NCI-H524 (cell line): ENCODE measurements at places on chromosomes 2 and 18.

- DNase-seq, result no peak
Measured at GRCh38 chr18:54555286-54555685, 35.8 kb upstream of the DYNAP start.

GRCh38 chr2:5360081-5360480 is 332.1 kb upstream of the SOX11 start:
- peak; percentile 100 for DNase-seq

DNA sequence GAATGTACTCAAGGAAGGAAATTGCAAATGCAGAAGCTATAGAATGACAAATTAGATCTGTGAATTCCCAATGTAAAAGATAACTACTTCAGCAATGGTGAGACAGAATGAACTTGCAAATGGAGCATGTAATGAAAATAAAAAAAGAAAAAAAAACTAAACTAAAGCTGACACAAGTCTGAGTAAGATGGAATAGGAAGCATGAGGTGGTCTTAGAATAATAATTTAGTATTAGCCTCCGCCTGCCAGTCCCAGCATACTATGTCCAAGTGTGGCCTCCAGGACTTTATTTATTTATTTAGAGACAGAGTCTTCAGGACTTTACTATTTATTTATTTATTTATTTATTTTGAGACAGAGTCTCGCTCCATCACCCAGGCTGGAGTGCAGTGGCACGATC is 37.4 kb upstream of the SLC39A10 start:
- DNase-seq, result no peak

DNA sequence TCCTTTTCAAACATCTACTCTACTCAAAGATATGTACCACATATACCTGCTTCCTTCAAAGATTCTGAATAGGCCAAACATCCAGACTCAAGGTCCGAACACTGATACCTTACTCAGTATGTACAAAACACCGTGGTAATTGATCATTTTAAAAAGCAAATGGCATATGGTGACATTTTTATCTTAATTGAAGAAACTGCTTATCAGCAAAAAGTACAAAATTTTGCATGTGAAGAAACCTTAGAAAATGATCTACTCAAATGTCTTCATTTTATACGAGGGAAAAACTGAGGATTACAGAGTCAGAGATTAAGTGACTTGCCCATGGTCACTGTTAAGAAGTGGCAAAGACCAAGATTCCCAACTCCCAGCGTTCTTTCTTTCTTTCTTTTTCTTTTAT is 133.0 kb downstream of the CACNB4 start:
- no peak for DNase-seq

- no peak for DNase-seq
Measured at GRCh38 chr18:66103550-66103949, 352.7 kb downstream of the CDH7 start.

DNA sequence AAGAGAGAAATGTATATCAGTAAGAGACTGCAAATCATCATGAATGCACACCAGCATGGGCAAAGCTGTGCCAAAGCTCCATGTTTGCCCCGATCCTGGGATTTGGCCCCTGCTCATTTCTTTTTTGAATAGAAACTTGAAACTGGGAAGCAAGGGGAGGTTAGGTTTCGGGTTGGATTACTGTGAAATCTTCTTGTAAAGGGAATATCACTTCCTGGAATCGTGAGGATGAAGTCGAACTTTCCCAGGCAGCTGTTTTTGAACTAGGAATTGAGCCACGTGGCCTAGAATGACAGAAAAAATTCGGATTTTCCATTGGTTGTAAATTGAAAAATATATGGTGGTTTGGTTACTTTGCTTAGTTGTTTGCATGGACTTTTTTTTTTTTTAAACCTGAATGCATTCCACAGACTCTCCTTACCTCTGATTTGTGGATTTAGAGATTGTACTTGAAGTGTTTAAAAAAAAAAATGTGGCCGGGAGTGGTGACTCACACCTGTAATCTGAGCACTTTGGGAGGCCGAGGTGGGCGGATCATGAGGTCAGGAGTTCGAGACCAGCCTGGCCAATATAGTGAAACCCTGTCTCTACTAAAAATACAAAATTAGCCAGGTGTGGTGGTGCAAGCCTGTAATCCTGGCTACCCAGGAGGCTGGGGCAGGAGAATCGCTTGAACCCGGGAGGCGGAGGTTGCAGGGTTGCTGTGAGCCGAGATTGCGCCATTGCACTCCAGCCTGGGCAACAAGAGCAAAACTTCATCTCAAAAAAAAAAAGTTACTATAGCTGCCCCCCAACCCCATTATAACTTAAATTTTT is 32.1 kb downstream of the GRHL1 start:
- DNase-seq, result no peak

DNA sequence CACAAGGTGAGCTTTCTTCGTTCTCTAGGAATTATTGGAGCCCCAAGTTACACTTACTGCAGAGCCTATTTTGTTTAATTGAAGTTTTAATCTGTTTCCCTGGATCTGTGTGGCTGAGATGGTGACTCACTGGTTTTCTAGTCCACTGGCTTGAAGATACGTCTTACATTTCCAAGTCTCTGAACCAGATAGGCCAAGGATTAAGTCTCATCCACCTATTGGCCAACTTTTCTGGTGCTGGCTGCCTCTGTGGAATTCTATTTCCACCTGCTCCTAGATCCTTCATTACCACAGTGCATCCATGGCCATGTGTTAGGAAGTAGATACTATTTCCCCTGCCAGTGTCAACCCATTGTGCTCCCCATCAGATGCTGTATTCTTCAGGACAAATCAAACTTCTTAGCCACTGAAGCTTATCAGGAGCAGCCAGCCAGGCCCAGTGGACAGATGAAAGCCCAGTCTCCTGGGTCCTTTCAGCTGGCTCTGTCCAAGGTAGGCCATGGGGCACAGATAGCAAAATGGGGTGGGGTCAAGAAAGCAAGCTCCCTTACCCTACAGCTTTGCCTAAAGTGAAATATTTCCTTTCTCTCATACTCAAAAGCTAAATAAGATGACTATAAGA is 198.8 kb upstream of the TCF4 start:
- DNase-seq, result no peak

- no peak for DNase-seq
Measured at GRCh38 chr2:113858764-113859163, 31.1 kb upstream of the ACTR3 start.

DNA sequence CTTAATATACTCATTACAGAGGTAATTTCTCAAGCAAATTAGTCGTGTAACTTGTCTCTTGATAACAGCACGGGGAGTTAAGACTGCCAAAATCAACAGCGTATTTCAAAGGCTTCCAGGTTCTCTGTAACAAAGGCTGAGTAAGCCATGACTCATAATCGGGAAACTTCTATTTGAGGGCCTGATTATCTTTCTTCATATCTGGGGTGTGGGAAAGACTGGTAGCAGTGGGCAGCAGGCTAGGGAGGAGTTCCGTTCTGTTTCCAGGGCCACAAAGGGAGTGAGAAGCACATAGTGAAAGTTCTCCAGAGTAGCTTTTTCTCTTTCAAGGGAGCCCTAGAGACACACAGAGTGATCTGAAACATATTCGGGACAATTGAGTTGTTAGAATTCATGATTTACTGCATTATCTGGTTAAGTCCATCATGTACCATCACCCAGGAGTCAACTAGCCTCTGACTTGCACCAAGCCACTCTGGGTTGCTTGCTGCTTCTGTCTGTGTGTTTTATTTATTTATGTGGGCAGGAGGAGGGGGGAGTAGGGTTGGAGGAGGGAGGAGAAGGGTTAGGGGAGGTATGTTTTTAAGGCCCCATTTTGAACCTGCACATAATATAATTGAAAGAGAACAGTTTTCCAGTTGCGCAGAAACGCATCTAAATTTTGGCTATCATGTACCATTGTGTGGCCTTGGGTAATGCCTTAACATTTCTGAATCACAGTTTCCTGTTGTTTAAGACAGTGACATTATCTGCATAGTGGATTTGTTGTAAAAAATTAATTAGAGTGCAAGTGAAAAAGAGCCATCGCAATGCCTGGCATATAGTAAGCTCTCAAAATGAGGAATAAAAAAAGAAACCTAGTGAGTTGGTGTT is 80.5 kb upstream of the ITPRID2 start:
- DNase-seq, result no peak
